ENCODE measurements at places on chromosomes 11 and 22. TPM values are rescaled to one million over a fixed set of nuclear protein-coding genes. Genes with fewer than 3 reads are reported as not detected.

DNA sequence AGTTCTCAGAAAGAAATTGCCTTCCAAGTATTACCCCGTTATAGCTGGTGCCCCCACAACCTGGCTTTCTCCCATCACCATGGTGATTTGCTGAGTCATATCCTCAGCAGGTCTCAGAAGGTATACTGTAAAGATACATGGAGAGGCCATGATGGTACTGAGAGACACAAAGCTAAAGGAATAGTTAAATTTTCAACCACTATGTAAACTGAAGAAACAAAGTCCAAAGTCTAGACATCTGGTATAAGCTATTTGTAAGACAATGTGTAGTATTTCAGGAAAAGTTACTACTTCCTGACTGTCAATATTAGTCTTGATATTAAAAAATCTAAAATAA, 377.1 kb downstream of the DCDC1 start:
- H3K36me3 ChIP-seq, result no peaks in the 10 kb centered on the region
- no peaks in the 10 kb centered on the region for H3K27me3 ChIP-seq
- DNase-seq, result no peak
- H3K4me1 ChIP-seq, result no peaks in the 10 kb centered on the region

DNA sequence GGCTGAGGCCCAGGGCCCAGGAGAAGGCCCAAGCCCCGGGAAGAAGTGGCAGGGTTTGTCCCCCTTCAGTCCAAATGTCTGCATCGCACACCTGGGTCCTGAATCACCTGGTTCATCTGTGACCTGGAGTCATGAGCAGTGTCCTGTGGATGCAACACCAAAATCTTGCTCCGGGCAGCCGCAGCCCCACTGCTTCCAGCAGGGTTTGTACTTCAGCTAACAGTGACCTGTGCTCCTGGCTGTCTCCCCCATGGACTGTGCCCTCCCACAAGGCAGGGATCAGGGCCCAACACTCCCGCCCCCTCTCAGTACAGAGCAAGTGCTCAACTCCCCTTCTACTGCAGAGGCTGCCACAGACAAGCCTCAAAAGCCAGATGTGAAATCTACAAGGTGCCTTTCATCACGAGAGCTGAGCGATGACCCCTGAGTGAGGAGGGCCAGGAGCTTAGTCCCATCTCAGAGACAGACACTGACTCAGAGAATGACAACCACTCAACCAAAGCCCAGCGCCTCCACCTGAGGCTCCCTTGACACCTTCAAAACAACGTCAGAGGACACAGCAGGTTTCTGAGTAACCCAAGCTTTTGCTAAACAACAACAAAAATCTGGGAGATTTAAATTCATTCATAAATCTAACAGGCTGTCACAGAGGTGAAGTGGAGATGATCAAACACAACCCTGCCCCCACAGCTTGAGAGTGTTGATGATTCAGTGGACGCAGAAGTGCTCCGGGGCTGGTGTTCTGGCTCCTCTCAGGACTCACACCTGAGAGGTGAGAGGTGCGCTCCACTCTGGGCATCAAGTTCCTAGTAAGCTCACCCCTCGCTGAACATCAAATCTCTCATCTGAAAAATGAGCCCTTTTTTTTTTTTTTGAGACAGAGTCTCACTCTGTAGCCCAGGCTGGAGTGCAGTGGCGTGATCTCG, 3.4 kb downstream of the KIAA0930 start:
- no peak for DNase-seq
- no peak overlapping the region for H3K27ac ChIP-seq
- H3K27me3 ChIP-seq, result no peaks in the 10 kb centered on the region
- H3K36me3 ChIP-seq, result peaks cover 3% of the 10 kb centered on the region

DNA sequence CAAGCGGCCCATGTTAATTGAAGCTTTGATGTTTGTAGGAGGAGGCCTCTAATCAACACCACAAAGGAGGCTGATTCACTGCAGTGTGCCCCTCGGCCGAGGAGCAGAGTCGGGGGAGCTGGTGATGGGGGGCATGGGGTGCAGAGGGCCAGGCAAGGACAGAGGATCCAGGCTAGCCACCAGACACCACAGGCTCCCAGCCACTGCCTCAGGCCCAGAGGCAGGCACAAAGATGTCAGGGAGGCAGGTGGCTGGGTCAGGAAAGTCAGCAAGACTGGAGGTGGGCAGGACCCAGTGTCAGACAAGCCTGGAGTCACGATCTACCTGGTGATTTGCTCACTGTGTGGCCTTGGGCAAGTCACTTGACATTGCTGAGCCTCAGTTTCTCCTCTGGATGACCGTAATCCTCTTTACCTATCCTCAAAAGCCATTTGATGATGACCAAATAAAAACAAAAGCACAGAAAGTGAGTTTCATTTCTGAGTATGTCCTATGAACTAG, 121.0 kb downstream of the BUD13 start:
- H3K27me3 ChIP-seq, result no peaks in the 10 kb centered on the region
- no peak overlapping the region for H3K4me3 ChIP-seq
- DNase-seq, result no peak
- no peak overlapping the region for H3K27ac ChIP-seq
- no peaks in the 10 kb centered on the region for H3K36me3 ChIP-seq
- H3K4me1 ChIP-seq, result no peaks in the 10 kb centered on the region

Gene SLC35E4
- 2.2 TPM for total RNA-seq

Gene CHRM1
- total RNA-seq, result not detected

DNA sequence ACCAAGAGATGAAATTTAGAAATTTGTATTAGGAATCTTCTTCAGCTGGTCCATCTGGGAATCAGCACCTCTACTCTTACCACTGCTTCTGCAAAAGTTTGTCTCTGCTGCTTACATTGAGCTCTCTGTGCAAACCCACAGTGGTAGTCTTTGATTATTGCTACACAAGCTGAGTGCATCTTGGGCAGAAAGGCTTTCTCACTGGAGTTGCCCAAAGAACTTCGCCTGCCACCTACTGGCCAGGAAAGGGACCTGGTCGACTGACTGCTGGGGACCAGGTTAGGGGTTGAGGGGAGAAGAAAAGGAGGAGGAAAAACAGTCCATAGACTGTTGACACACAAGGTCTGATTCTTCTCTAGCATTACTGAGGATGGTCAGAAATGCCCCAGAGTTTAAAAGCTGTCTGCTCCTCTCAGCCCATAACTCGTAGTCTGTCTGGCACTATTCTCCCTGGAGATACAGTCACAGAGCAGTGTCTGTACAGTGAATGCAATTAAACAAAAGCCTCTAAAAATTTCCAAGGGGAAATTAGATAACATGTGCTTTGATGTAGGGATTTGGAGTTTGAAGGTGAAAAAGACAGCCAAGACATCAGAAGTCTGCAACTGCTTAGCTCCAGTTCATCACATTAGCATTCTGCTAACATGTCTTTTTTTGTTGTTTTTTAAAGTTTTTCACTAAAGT, 215.0 kb upstream of the CTSC start:
- peak; percentile 76 for DNase-seq
- H3K27ac ChIP-seq, result no peak overlapping the region
- peaks cover 3% of the 10 kb centered on the region for H3K4me1 ChIP-seq
- no peaks in the 10 kb centered on the region for H3K36me3 ChIP-seq
- H3K27me3 ChIP-seq, result no peaks in the 10 kb centered on the region
